ENCODE measurements at places on chromosomes 1 and 21.
A peak's percentile ranks its signal among the peaks of the same experiment; 100 is the strongest.

GRCh38 chr1:235502601-235503402 lies 1.4 kb downstream of the B3GALNT2 start:
- H3K4me1 ChIP-seq = no peaks in the 10 kb centered on the region
- H3K36me3 ChIP-seq = no peaks in the 10 kb centered on the region
- no peak for DNase-seq
- peak overlapping the region; percentile 59 for H3K4me3 ChIP-seq
- H3K27ac ChIP-seq = no peak overlapping the region

GRCh38 chr1:220775240-220775853 lies 11.4 kb upstream of the MTARC1 start:
- DNase-seq = no peak
- no peaks in the 10 kb centered on the region for H3K36me3 ChIP-seq
- no peak overlapping the region for H3K4me3 ChIP-seq
- H3K27ac ChIP-seq = no peak overlapping the region
- no peaks in the 10 kb centered on the region for H3K27me3 ChIP-seq
- no peaks in the 10 kb centered on the region for H3K4me1 ChIP-seq

DNA sequence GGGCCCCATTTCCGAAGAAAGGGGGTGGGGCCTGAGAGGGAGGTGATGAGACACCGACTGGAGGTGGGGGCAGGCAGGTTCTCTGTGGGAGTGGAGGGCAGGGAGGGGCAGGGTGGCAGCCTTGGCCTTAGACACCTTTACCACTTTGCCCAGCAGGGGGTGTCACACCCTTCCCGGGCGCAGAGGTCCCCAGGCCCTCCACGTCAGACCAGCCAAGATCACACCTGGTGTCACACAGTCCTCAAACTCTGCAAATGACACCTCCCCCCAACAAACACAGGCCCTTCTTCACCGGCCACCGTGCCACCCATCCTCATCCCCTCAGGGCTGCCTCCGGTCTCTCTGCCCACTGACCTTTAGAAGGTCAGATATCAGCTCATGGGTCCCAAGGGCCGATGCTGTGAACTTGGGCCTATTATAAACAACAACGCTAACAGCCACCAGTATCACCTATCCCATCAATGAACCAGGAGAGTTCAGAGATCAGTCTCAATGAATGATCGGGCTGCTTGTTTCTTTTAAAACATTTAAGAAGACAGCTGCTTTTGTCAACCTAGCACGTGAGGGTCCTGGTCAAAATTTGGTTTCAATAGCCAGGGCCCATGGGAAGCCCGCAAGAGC lies 103.9 kb downstream of the CASZ1 start:
- H3K27me3 ChIP-seq = no peaks in the 10 kb centered on the region
- DNase-seq = peak; percentile 47
- H3K4me1 ChIP-seq = no peaks in the 10 kb centered on the region
- H3K4me3 ChIP-seq = no peak overlapping the region
- H3K27ac ChIP-seq = no peak overlapping the region

GRCh38 chr1:27342778-27343638 lies 1.2 kb downstream of the SYTL1 start:
- peaks cover 5% of the 10 kb centered on the region for H3K4me1 ChIP-seq
- DNase-seq = no peak
- no peak overlapping the region for H3K4me3 ChIP-seq
- no peaks in the 10 kb centered on the region for H3K36me3 ChIP-seq
- no peak overlapping the region for H3K27ac ChIP-seq
- no peaks in the 10 kb centered on the region for H3K27me3 ChIP-seq

DNA sequence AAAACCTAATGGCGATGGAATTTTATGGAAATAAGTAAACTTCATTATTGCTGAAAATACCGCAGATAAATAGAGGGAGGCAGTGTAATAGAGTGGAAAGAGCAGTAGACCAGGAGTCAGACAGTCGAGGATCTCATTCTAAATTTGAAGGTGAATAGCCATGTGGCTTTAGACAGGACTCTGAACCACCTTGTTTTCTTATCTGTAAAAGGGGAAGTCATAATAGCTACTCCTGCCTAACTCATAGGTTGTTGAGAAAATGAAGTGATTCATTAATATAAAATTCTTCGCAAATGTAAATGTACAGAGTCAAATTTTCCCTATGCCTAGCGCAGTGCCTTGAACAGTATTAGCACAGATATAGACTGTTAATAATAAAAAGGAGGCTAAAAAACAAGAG lies 14.8 kb downstream of the RPS6KC1 start:
- peak overlapping the region; percentile 5 for H3K27ac ChIP-seq
- no peaks in the 10 kb centered on the region for H3K27me3 ChIP-seq
- no peak overlapping the region for H3K4me3 ChIP-seq
- H3K36me3 ChIP-seq = no peaks in the 10 kb centered on the region

DNA sequence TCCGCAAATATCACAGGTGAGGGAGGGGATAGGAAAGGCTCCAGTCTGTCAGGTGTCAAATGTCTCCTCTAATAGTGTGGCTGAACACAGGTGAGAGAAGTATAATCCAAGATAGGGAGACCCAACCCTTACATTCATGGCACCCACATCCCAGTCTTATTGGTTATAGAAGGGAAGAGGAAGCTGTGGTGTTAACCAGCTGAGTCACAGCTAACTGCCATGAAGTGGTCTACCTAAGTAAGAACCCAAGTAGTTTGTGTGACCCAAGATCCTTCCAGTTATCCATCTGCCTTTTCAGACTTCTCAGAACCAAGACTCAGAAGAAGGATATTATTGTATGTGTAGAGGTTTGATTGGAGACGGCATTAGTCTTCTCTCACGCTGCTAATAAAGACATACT lies 37.1 kb downstream of the DDAH1 start:
- H3K4me3 ChIP-seq = no peak overlapping the region
- H3K27me3 ChIP-seq = no peaks in the 10 kb centered on the region
- no peak overlapping the region for H3K27ac ChIP-seq
- H3K4me1 ChIP-seq = no peaks in the 10 kb centered on the region
- no peaks in the 10 kb centered on the region for H3K36me3 ChIP-seq

DNA sequence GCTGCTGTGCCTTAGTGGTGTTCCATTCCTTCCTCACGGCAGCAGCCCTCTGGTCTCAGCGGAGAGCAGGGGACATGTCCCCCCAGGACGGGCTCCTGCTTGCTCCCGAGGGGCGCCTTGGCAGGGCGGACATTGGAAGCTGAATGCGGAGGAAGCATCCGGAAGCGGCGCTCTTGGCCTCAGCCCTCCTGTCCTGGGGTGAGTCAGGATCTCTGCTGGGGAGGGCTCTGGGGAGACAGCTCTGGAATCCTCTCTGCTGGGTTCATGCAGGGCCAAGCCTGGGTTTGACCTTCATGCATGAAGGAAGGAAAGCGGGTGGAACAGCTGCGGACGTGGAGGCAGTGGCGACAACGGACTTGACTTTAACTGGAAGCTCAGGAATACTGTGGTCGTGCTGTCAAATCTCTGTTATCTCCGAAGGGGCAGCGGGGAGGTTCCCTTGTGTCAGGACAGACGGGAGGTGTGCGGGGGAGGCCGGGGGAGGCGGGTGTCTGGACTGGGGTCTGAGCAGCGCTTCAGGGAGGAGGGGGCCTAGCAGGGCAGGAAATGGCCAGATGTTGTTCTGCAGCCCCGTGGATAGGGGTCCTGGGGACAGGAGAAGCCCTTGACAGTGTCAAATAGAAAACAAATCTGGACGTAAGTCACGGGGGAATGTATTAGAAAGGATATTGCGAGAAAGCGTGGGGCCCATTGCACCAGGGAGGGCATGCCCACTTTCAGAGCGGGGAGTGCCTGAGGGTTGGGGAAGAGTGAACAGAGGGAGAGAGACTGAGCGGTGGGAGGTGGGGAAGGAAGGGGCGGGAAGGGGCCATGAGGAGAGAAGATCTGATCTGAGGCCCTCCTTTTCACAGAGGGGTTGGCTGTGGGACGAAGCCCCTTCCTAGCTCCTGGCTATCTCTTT lies 26.6 kb downstream of the CRYAA start:
- no peak overlapping the region for H3K4me3 ChIP-seq
- no peaks in the 10 kb centered on the region for H3K27me3 ChIP-seq
- no peak for DNase-seq
- no peak overlapping the region for H3K27ac ChIP-seq
